ENCODE measurements at places on chromosomes 6 and 20.

- no peak for DNase-seq
Measured at GRCh38 chr6:155227046-155227445, 36.8 kb upstream of the CLDN20 start.

DNA sequence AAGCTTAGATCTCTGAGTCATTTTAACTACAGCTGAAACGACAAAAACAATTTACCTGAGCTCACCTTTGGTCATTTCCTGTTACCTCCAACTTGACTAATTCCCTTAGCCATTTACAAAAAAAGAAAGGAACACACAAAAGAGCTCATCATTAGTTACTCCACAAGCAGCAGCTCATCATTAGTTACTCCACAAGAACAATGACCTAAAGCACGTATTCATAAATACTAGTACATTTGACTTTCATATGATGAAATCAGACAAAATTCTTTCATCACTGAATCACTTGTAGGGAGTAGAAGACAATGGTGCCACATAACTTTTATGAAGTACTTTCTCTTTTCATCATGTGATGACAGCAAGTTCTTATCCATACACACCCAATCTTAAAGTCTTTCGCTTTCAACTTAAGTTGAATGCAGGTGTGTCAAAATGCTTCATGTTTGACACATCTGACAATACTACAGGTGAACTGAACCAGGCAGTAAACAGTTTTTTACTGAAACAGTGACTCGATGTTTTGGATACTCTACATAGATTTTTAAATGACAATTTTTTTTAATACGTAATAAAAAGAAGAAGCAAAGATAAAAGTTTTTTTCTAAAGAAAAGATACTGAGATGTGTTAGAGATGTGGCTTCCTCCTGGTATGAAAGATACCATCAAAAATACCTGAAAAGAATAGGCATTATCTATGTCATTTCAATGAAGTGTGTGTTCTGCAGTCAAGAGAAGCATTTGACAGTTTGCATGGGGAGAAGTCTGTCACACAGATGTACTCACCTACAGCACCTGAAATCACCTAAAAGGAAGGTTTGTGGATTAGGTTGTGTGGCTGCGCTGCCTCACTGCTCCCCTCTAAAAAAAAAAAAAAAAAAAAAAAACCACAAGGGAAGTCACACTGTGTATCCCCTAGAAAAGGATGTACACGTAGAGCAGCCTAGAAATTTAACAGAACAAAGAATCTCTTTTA is 109.1 kb downstream of the PRDM1 start:
- DNase-seq: no peak

DNA sequence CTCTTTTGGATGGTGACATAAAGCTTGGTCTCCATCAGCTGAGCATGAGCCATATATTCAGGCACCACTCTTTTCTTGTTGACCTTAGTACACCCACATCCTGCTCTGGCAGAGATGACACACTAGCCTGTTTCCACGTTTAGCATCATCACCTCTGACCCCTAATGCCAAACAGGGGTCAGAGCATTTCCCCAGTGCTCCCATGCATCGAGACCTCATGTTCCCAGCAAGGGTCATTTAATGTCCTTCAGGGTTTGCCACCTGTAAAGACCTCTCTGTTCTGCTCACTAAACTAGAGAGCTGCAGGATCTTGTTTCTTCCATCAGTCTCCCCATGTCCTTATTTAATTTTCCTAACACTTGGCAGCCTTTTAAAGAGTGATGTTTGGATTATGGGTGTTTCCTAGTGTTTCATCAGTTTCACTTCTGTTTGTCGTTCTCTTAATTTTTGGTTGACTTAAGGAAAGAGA is 97.5 kb downstream of the AIG1 start:
- DNase-seq: no peak

GRCh38 chr20:6241591-6241990 is 118.8 kb upstream of the FERMT1 start:
- no peak for DNase-seq

DNA sequence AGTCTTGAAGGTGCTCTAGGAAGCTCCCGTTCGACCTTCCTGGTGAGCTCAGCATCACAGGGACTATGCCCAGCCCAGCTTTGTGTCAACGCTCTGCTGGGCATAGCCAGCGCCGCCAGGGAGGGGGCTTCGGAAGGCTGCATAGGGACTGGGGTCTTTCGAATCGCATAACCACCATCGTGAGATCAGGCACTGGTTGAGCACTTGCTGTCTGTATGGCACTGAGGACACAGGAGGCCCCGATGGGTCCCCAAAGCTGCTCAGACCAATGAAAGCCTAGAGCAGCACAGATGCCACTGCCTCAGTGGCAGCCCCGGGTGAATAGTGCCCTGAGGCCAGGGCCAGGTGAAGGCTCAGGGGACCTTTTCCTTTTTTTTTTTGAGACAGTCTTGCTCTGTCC is 96.7 kb downstream of the TAF4 start:
- no peak for DNase-seq

DNA sequence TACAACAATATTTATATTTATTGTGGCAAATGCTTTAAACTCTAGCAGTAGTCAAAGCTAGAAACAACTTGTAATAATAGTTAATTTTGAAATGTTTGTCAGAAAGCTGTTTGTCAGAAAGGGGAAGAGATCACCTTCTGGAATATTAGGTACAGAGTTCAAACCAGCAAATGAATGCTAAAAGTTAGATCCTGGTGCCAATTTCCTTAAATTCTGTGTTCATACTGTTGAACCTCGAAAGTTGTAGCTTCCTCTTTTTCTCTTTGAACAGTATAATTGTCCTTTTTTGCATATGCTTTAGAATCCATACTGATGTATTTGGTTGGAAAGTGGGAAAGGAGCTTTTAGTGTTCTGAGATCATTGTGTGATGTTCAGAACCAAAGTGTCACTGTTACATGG is 22.4 kb downstream of the ITCH start:
- no peak for DNase-seq

- no peak for DNase-seq
Measured at GRCh38 chr6:87200469-87201175, 45.3 kb downstream of the ZNF292 start.

GRCh38 chr6:90468080-90468479 is 118.8 kb downstream of the MAP3K7 start:
- DNase-seq: no peak

DNA sequence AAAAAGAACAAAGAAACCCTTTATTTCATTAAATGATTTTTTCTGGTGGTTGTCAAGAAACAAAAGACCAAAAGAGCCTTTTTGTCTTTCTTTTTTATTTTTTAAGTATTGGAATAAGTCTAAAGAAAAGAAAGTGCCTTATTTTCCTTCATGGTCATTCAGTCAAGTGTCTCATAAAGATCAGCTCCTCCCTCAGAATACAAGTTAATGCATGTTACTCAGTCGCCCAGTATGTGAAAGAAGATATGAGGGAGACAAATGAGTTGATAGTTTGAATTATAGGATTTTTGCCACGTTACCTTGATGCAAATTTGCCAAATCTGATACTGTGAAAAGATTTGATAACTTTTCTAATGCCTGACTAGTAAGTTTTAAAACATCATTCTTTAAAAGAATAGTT is 157.2 kb downstream of the QKI start:
- no peak for DNase-seq

DNA sequence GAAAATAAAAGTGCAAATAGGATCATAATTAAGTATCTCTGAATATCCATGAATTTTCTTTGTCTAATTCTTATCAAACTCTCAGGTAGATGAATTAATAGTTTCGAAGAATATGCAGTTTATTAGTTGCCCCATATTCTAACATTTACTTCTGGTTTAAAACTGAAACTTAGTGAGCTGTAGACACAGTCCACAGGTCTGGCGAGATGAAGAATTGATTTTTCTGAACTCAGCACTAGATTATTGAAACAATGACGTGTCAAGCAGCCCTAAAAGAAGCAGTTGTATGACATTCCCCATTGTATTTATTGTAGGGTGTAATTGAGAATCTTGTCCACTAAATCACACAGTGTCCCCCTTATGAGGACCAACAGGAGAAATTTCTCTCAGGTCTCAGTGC is 407.1 kb downstream of the GRIK2 start:
- no peak for DNase-seq

- DNase-seq: no peak
Measured at GRCh38 chr6:154459513-154459912, 51.0 kb downstream of the CNKSR3 start.

DNA sequence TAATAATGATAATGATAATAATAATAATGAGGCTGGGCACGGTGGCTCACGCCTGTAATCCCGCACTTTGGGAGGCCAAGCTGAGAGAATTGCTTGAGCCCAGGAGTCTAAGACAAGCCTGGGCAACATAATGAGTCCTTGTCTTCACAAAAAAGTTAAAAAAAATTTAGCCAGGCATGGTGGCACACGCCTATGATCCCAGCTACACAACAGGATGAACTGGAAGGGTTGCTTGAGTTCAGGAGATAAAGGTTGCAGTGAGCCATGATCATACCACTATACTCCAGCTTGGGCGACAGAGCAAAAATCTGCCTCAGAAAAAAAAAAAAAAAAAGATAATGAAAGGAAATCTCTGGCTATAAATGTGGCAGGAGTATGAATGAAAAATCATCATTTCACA is 213.4 kb downstream of the HIVEP2 start:
- no peak for DNase-seq

DNA sequence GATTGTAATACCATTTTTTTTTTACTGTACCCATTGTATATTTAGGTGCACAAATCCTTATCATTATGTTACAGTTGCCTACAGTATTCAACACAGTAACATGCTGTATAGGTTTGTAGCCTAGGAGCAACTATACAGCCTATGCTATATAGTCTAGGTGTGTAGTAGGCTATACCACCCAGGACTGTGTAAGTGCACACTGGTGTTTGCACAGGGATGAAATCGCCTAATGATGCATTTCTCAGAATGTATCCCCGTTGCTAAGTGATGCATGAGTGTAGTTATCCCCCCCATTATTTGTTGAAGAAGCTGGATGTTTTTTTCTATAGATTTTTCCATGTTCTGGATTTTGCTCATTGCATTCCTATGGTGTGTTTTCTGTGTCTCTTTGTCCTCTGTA is 12.9 kb downstream of the RALY start:
- no peak for DNase-seq

- peak; percentile 30 for DNase-seq
Measured at GRCh38 chr6:157521362-157522335, 140.7 kb downstream of the ZDHHC14 start.

DNA sequence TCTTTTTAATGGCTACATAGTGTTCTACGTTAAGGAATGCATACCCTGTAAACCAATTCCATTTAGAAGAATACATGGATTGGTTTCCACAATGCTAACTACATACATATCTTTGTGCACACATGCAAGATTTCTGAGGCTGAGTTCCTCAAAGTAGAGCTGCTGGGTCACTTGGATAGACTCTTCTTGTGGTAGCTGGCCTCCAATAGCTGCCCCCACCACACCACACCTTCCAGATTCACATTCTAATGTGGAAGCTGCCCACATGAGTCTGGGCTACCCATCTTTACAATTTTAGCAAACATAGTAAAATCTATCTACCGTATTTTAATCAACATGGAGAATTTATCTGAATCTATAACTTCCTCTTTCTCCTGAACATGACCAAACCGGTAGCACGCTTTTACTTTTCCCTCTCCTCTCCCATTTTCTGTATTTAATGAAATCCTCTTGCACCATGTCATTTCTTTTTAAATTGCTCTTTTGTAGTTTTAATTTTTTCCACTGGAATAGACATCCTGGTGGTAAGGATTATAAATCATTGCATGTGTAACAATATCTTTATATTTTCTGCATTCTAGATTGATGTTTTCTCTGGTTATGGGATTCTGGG is 74.7 kb upstream of the CITED2 start:
- DNase-seq: no peak

DNA sequence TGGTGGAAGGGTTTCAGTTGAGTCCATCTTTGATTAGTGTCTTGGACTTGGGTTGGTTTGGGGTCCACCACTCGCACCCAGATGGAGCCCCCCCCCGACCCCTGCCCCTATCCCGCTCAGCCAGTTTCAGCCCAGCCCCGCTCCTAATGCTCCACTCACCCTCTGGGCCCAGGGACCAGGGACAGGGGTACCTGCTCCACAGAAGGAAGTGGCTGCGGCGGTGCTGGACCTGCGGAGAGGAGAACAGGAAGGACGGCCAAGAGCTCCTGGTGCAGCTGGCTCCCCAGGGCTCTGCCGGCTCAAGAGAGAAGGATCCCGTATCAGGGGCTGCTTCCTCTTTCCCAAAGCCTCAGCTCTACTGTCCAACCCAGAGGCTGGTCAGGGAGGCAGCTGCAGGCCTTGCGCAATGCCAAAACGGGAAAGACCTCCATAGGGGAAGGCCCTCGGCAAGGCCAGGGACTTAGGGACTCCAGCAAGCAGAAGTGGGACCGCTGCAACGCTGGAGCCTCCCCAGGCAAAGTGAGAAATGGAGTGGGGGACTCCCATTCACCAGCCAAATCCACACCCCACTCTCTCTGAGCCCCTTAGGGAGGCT is at the start of gene SIGLEC1:
Gene SIGLEC1 (minus strand): TSS at position 322 of the 595 bp plus-strand sequence. CDS start 5,472 bp downstream, outside the sequence.
- peak; percentile 69 for DNase-seq

GRCh38 chr20:57748601-57749130 is 38.9 kb upstream of the PMEPA1 start:
- peak; percentile 40 for DNase-seq

DNA sequence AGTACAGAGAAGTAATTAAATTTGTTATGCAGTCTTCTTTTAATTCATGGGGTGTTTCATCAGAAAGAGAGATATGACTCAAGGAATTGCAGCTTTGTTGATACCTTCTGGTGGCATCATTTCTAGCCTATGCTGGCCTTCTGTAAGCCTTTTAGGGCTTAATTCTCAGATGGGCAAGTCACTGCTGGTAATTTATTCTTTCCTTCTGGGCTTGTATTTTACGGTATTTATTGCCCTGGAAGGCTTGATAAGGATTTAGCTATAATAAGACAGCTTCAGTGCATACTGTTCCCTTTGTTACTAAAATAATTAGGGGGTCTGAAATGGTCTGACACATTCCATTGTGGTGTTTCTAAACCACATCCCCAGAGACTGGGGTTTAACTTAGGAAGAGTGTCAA is 57.9 kb upstream of the EMILIN3 start:
- DNase-seq: no peak

GRCh38 chr6:106773996-106774629 is 144.7 kb downstream of the QRSL1 start:
- DNase-seq: no peak

DNA sequence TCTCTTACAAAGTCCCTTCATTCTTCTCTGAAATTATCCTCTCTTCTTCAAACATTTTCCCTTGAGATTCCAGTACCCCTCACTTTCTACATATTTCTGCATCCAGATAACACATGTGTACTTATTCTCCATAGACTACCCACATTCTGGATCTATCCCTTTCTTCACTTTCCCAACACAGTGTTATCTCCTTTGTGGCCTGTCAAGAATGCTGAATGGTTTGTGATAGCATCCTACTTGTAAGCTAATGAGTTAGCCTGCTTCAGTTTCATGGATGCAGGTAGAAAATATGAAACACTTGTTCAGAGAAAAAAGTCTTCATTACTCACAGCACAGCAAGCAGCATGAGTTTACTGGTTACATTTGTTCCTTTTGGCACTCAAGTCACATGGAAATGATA is 245.4 kb downstream of the HTR1B start:
- no peak for DNase-seq
